ENCODE measurements at places on chromosomes 5 and 9. TPM values are rescaled to one million over a fixed set of nuclear protein-coding genes. Genes with fewer than 3 reads are reported as not detected.
A peak's percentile ranks its signal among the peaks of the same experiment; 100 is the strongest.

GRCh38 chr9:89602978-89603766, 1.6 kb upstream of the GADD45G start:
- no peaks in the 10 kb centered on the region for H3K36me3 ChIP-seq

DNA sequence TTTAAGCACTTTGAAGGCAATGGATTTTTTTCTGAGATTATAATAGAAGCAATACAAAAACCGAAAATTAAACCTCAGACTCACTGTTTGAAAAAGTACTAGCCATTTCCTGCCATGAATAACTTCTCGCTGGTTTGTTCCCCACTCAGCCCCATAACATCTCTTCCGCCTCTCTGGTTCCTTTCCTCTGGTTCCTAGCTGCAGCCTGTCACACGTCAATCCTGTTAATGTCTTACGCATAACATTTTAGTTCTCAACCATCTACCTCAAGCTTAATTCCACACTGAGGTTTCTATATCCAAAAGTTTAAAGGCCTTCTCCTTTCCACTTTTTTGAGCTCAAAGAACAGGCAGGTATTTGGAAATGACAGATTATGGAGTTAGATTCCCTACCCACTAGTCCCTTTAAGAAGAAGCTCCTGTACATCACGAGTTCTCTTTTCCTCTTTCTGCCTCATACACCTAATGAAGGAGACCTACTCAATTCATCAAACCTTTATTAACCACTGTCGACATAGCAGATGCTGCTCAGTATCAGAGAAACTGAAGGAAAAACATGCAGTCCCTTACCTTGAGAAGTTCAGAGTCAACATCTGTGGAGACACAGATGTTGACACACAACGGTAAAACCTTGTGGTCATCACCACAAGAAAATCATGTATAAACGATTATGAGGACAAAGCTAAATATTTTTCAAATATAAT, 243.0 kb upstream of the PTGER4 start:
- peaks cover 30% of the 10 kb centered on the region for H3K4me1 ChIP-seq
- H3K36me3 ChIP-seq, result no peaks in the 10 kb centered on the region
- H3K4me3 ChIP-seq, result peak overlapping the region; percentile 67
- no peaks in the 10 kb centered on the region for H3K27me3 ChIP-seq

DNA sequence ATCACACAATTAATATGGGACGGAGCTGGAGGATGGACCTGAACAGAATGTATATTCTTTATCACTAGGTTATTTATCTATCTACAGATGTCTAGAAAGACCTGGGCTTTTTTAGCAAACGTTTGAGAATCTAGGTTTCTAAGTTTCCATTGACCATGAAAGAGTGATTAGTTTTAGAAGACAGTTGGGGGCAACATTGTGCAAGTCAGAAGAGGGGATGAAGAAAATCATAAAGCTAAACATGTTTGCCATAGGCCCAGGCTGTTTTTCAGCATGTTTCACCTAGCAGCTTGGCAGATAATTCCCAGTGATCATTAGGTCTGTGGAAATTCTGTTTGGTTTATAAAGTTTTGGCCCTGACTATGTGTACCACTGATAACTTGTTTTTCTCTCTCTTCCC, 44.1 kb upstream of the CDKN2B start:
- no peaks in the 10 kb centered on the region for H3K27me3 ChIP-seq
- H3K36me3 ChIP-seq, result no peaks in the 10 kb centered on the region
- peaks cover 10% of the 10 kb centered on the region for H3K4me1 ChIP-seq
- H3K4me3 ChIP-seq, result no peak overlapping the region
- no peak for DNase-seq
- no peak overlapping the region for H3K27ac ChIP-seq

- DNase-seq, result no peak
- H3K27me3 ChIP-seq, result peaks cover 2% of the 10 kb centered on the region
- no peak within 1 kb of the TSS for H3K4me3 ChIP-seq
- no peaks in the 10 kb centered on the region for H3K4me1 ChIP-seq
- no peaks in the 10 kb centered on the region for H3K36me3 ChIP-seq
Measured at GRCh38 chr5:171785517-171785916, at the start of gene SMIM23. SMIM23 (plus strand) TSS chr5:171785817; CDS start chr5:171785872, 55 bp downstream.

GRCh38 chr5:135921388-135921787, 25.7 kb upstream of the IL9 start:
- no peak overlapping the region for H3K4me3 ChIP-seq
- H3K36me3 ChIP-seq, result no peaks in the 10 kb centered on the region
- H3K4me1 ChIP-seq, result no peaks in the 10 kb centered on the region
- no peak overlapping the region for H3K27ac ChIP-seq
- peaks cover 13% of the 10 kb centered on the region for H3K27me3 ChIP-seq
- no peak for DNase-seq

GRCh38 chr9:112411626-112412027, 31.7 kb downstream of the HSDL2 start:
- no peaks in the 10 kb centered on the region for H3K4me1 ChIP-seq
- peaks cover 15% of the 10 kb centered on the region for H3K36me3 ChIP-seq
- no peak overlapping the region for H3K27ac ChIP-seq
- no peak overlapping the region for H3K4me3 ChIP-seq
- H3K27me3 ChIP-seq, result no peaks in the 10 kb centered on the region
- no peak for DNase-seq

DNA sequence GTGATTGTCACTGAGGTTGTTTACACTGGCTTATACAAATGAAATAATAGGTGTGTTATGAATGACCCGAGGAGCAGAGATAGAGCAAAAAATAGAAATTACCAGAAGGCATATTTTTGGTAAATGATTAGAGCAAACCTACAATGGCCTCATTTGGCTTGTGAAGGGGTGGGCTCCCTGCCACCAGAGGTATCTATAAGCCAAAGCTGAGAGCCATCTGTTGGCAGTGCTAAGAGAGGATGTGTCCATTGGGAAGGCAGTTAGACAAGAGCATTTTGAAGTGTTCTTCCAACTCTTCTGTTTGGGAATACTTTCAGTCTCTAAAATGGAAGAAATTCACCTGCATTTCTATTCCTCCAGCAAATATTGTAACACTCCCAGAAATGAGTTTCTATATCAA, 10.6 kb downstream of the NIPAL4 start:
- no peaks in the 10 kb centered on the region for H3K4me1 ChIP-seq
- peaks cover 3% of the 10 kb centered on the region for H3K36me3 ChIP-seq
- H3K4me3 ChIP-seq, result no peak overlapping the region
- no peak overlapping the region for H3K27ac ChIP-seq
- H3K27me3 ChIP-seq, result no peaks in the 10 kb centered on the region
- no peak for DNase-seq

DNA sequence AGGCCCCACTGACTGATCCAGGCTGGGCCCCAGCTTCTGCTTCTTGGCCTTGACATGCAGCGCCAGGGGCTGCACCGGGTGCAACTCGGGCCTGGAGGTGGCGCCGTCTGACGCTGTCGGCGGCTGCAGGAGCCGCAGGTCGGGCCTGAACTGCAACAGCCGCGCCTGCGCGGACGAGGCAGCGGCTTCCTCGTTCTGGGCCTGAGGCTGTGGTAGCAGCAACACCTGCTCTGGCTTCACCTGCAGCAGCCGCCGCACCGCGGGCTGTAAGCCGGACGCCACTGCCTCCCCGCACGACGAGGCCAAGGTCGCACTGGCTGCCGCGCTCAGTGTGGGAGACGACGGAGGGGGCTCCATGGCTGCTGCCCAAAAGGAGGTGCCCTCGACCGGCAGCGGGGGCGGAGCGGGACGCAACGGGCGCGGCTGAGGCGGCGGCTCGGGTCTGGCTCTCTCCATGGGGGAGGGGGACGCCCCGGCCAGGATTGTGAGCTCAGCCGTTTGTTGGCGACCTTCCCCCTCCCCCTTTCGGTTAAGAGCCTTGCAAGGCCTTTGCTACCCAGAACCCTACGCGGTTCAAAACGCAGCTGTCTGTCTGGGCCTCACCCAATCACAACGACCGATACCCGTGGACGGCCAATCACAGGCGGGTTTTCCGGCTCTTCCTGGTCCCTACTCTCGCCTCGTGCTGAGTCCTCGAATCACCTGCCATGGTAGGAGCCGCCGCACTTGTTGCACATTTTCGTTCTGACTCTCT, 438 bp downstream of the SOX30 start:
- peak; percentile 84 for DNase-seq
- peaks cover 6% of the 10 kb centered on the region for H3K4me1 ChIP-seq
- H3K27ac ChIP-seq, result peak overlapping the region; percentile 41
- peak overlapping the region; percentile 3 for H3K4me3 ChIP-seq
- H3K27me3 ChIP-seq, result no peaks in the 10 kb centered on the region

DNA sequence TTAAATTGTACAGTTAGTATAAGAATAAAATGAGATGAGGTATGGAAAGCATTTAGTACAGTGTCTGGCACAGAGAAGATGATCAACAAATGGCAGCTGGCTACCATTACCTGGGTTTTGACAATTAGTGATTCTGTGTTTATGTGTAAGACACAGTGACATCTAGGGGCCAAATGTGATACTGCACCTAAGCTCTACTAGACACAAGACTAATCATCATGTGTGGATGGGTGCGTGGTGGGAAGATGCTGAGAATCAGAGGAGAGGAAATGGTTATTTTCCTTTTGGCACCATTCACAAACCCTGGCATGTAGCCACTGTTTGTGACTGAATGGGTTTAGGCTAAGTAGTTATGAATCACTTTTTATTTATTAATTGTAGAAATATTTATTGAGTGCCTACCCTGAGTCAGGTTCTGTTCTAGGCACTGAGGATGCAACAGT, 109.8 kb upstream of the TBC1D2 start:
- peak; percentile 9 for DNase-seq
- peaks cover 2% of the 10 kb centered on the region for H3K27me3 ChIP-seq
- no peak overlapping the region for H3K4me3 ChIP-seq
- no peak overlapping the region for H3K27ac ChIP-seq

DNA sequence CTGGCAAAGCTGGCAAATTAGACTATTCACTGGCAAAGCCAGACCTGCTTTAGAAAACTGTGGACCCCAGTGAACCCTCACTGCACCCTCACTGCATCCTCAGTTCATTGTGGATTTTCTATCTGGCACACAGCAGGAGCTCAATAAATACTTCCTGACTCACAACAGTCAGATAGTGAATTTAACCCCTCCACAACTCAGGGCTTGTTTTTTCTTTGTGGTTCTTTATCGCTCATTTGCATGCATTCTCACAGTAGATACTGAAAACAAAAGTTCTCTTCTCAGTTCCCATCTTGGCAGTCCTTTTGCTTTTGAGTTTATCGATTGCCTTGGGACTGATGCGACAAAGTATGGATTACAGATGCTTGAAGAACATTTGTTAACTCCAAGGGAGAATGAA, 99.8 kb downstream of the ACTL7B start:
- no peaks in the 10 kb centered on the region for H3K4me1 ChIP-seq
- H3K27me3 ChIP-seq, result no peaks in the 10 kb centered on the region
- no peak overlapping the region for H3K4me3 ChIP-seq
- H3K36me3 ChIP-seq, result no peaks in the 10 kb centered on the region

DNA sequence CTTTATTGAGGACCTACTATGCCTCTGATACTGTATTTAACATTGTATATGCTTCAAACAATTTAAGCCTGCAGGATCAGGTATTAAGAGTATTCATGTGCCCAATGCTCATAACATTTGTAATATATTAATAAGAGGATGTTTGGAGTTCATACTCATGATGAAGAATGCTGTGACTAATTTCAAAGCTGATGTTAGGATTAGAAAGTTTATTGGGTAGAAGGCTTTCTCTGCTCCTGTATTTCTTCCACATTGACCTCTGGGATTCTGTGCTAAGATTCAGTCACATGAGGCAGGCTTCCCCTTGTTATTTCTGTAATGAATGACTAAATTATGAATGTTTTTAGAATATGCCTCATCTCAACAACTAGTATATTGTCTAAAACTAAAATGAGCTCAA, 456.4 kb downstream of the NFIB start:
- no peak overlapping the region for H3K27ac ChIP-seq
- no peaks in the 10 kb centered on the region for H3K4me1 ChIP-seq
- H3K27me3 ChIP-seq, result no peaks in the 10 kb centered on the region
- H3K4me3 ChIP-seq, result no peak overlapping the region

- no peak overlapping the region for H3K4me3 ChIP-seq
- no peak overlapping the region for H3K27ac ChIP-seq
- peaks cover 29% of the 10 kb centered on the region for H3K27me3 ChIP-seq
- DNase-seq, result no peak
Measured at GRCh38 chr5:144201588-144201987, 30.9 kb downstream of the KCTD16 start.

GRCh38 chr9:89083626-89084025, 92.4 kb downstream of the S1PR3 start:
- no peaks in the 10 kb centered on the region for H3K4me1 ChIP-seq
- H3K4me3 ChIP-seq, result no peak overlapping the region
- no peaks in the 10 kb centered on the region for H3K36me3 ChIP-seq
- H3K27me3 ChIP-seq, result peaks cover 2% of the 10 kb centered on the region

- no peak for DNase-seq
- no peak overlapping the region for H3K27ac ChIP-seq
- H3K4me3 ChIP-seq, result no peak overlapping the region
- H3K27me3 ChIP-seq, result no peaks in the 10 kb centered on the region
- H3K4me1 ChIP-seq, result no peaks in the 10 kb centered on the region
Measured at GRCh38 chr9:107018861-107019545, 156.0 kb downstream of the ZNF462 start.

- H3K4me3 ChIP-seq, result no peak overlapping the region
- no peak for DNase-seq
- no peak overlapping the region for H3K27ac ChIP-seq
- peaks cover 5% of the 10 kb centered on the region for H3K4me1 ChIP-seq
- peaks cover 97% of the 10 kb centered on the region for H3K36me3 ChIP-seq
- no peaks in the 10 kb centered on the region for H3K27me3 ChIP-seq
Measured at GRCh38 chr5:135383803-135384495, 15.1 kb downstream of the MACROH2A1 start.

- peaks cover 39% of the 10 kb centered on the region for H3K4me1 ChIP-seq
- H3K36me3 ChIP-seq, result peaks cover 6% of the 10 kb centered on the region
- no peak overlapping the region for H3K4me3 ChIP-seq
Measured at GRCh38 chr5:134178096-134178419, 1.3 kb upstream of the SKP1 start.

DNA sequence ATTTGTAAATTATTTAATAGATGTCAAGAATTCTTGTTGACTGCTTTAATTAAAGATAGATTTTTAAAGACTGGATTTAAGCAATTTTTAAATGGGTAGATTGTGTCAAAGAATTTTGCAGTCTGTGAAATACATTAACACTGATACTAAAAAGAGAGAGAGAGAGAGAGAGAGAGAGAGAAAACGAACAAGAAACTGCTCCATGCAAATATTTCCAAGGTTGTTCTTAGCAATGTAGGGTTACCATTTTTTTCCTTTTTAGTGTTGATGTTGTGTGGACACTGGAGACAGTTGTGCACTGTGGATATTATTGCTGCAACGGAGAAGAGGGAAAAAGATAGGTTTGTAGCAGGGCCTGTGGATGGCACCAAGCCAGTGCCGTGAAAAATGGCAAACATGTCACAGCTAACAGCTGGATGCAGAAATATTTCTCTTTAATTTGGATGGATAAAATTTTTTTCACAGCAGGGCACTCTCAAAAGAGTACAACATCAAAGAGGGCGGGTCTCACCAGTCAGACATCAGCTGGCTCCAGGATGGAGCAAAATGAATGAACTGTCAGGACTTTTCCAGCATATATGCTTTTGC, 58.2 kb downstream of the PRDM6 start:
- no peaks in the 10 kb centered on the region for H3K4me1 ChIP-seq
- no peak for DNase-seq
- no peaks in the 10 kb centered on the region for H3K36me3 ChIP-seq
- H3K27ac ChIP-seq, result no peak overlapping the region
- H3K4me3 ChIP-seq, result no peak overlapping the region

Gene FBXW11
- polyA plus RNA-seq, result 20.6 TPM

Gene SLC4A9
- polyA plus RNA-seq, result not detected

Gene CARTPT
- not detected for polyA plus RNA-seq

Gene PTGR1
- not detected for polyA plus RNA-seq

Gene NKD2
- polyA plus RNA-seq, result not detected

Gene BAAT
- not detected for polyA plus RNA-seq

Gene SPINK1
- polyA plus RNA-seq, result not detected

Gene ADAMTS16
- polyA plus RNA-seq, result not detected

Gene PCDHB9
- not detected for polyA plus RNA-seq

Gene LCN9
- polyA plus RNA-seq, result not detected

Gene FSD1L
- polyA plus RNA-seq, result 0.45 TPM

Gene SPATA6L
- 1.9 TPM for polyA plus RNA-seq

Gene ADAMTS12
- not detected for polyA plus RNA-seq

Gene SLIT3
- polyA plus RNA-seq, result not detected

Gene TEX48
- polyA plus RNA-seq, result not detected

Gene NR5A1
- polyA plus RNA-seq, result not detected

Data from CD4-positive, CD25-positive, alpha-beta regulatory T cell (primary cell).